COR-L47 (cell line): ENCODE measurements at places on chromosomes 5 and 9.

- peak; percentile 48 for DNase-seq
Measured at GRCh38 chr5:16727755-16728325, 111.0 kb upstream of the RETREG1 start.

- no peak for DNase-seq
Measured at GRCh38 chr9:117555964-117556629, 141.2 kb upstream of the ASTN2 start.

GRCh38 chr9:131608493-131609037 is 63.2 kb downstream of the PRRT1B start:
- DNase-seq = no peak

DNA sequence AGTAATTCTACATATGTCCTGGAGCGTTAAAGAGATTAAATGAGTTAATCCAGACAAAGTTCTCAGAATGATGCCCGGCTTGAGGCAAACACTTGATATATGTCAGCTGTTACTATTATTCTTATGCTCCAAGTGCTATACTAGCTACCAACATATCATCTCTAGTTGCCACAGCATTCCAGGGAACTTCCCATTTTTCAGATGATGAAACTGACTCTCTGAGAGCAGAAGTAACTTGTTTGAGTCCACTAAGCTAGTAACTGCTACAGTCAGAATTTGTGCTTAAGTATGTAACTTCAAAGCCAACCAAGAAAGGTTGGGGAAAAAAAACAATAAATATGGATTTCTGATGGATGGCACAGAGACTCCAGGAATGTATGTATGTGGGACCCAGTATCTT is 98.1 kb downstream of the CDK5RAP2 start:
- DNase-seq = no peak

- DNase-seq = no peak
Measured at GRCh38 chr5:154654486-154655371, 100.4 kb upstream of the LARP1 start.

- DNase-seq = no peak
Measured at GRCh38 chr5:150639377-150639692, 1.1 kb upstream of the SYNPO start.

- no peak for DNase-seq
Measured at GRCh38 chr9:32841314-32841713, 58.0 kb downstream of the TMEM215 start.

GRCh38 chr9:105319202-105319813 is 74.9 kb downstream of the SLC44A1 start:
- no peak for DNase-seq

DNA sequence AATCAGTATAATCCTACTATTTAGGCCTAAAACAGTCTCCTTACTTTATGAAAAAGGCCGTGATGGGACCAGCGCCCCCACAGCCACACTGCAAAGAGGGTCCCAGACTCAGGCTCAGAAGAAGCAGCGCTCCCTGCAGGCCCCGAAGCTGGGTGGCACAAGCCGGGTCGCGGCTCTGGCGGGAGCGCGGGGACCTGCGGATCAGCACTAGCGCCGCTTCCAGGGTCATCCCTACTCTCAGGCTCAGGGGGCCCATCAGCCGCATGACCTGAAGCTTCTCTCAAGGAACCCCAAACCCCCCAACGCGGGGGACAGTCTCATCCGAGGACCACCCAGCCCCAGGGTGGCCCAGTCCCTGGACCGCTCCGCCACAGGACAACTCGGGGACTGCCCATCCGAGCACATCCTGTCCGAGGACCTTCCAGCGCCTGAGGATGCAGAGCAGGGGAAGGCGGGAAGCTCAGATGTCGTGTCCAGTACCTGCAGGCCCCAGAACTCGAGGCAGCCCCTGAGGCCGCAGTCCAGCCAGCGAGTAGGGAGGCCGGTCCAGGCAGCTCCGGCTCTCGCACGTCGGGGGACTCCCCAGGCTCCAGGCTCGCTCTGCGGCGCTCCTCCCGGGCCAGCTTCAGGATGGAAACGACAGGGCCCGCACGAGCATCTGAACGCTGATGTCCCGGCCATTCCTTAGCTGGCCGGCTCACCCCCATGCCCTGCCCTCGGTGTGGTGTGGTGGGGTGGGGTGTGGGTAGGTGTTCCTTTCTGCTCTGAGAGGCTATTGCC is 32.4 kb upstream of the CDK20 start:
- DNase-seq = no peak

DNA sequence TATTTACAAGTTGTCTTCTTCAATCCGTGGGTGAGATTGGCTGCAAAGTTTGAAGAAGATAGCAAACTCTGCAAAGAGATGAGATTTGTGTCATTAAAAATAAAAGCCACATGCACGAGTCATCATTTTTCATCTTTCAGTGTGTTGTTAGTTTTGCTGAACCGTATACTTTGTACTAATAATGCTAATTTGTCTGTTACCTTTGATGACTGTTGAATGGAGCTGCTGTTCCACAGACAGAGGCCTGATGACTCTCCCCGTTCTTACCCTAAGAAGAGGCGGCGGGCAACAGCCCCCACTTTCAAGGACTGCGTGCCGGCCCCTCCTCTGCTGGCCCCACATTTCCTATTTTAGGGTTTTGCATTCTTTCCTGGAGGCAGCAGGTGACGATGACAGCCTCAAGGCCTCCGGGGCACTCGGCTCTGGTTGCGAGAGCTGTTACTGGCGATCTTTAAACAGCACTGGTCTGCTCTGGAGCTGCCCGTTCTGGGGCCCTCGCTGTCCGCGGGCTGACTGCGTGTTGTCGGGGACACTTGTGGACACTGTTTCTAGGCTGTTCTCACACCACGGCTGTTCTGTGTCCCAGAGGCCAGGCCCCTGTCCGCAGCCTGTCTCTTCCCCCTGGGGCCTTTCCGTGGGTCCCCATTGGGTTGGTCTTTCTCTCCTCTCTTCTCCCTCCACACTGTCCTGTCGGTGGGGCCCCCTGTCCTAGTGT is 35.1 kb downstream of the NDUFS6 start:
- DNase-seq = no peak

DNA sequence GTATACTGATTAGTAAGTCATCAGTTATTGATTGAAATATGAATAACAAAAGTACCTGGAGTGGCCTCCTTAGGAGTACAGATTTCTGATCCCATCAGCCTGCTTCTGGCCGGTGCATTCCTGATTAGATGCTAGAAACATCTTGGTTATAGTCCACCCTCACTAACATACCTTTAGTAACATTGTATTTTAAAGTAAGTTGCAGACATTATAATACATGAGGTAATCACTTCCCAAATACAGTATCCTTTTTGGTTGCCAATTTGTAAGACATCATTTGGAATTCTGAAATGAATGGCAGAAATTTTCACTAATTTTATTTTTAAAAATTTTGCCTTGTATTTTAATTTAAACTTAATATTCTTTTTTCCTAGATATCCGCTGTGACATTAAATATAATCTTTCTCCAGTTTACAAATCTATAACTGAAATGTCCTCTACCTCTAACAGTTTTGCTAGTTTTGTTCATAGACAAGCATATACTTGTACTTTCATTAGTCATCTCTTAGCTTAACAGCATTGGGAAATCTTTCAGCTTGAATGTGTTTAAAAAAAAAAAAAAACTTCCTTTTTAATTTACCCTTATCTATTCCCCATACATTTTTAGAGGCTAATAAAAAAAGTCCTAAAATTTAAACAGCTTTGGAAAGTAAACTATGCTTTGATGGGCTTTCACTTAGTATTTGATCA is 178.9 kb downstream of the XRCC4 start:
- DNase-seq = no peak

DNA sequence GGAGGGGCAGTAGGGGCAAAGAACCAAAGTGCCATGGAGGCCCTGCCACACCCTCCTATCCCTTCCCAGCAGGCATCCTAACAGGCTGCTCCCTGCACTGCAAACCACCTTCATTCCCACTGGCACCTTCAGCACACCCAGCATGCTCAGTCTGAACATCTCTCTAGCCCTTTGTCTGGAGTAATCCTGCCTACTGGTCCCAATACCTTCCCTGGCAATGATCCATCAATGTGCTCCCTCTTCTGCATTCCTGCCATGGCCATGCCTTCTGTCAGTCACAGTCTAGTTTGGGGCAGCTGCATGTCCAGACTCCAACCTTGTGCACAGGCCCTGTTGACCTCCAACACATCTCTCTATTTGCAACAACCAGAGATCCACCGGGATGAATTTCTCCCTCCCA is 4.9 kb downstream of the MACROH2A1 start:
- DNase-seq = no peak

DNA sequence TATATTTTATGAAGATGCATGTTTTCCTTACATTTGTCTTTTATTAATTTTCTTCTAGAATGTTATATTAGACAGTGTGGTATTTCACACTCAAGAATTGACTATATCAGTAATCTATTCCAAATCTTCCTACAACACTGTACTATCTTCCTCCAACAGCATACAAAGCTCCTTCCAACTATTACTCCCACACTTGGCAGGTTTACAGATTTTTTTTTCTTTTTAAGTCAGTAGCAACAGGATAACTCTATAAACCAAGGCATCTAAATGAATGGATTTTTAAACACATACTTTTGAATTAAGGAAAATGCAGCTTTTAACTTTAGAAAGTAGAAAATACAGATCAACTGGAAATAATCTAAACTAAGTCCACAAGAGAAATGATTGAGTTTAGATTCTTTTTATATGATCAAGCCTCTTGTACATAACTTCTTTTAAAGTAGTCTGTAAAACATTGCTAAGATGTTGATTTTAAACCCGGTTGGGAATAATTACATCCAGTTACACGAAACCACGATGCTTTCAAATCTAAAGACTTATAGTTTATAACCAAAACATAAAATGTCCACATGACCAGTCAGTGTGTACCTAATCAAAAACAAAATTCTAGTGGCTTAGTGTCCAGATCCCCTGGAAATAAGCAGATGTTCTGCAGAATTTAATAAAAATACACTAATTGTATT is 281.6 kb downstream of the ADAMTS6 start:
- no peak for DNase-seq

- DNase-seq = no peak
Measured at GRCh38 chr9:73154722-73155121, 3.1 kb downstream of the ANXA1 start.

GRCh38 chr5:61330845-61331406 is 1.1 kb upstream of the ZSWIM6 start:
- DNase-seq = peak; percentile 74

DNA sequence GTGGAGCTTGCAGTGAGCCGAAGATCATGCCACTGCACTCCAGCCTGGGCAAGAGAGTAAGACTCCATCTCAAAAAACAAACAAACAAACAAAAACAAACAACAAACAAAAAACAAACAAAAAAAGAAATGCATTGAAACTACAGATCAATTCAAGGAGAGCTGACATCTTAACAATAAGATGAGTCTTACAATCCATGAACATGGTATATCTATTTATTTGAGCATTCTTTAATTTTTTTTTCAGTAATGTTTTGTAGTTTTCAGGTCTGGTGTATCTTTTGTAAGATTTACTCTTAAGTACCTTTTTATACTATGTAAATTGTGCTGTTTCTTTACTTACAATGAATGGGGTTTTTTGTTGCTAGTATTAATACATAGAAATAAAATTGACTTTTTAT is 140.1 kb upstream of the DAPK1 start:
- no peak for DNase-seq

GRCh38 chr5:58446024-58446423 is 13.9 kb downstream of the PLK2 start:
- DNase-seq = no peak

GRCh38 chr5:171405615-171406014 is 13.8 kb upstream of the FGF18 start:
- DNase-seq = no peak

- DNase-seq = no peak
Measured at GRCh38 chr9:108150736-108151586, 661.4 kb upstream of the KLF4 start.

GRCh38 chr5:131274326-131275063 is 10.6 kb downstream of the CDC42SE2 start:
- DNase-seq = no peak

- DNase-seq = peak; percentile 59
Measured at GRCh38 chr5:78647838-78648358, 674 bp downstream of the LHFPL2 start.

DNA sequence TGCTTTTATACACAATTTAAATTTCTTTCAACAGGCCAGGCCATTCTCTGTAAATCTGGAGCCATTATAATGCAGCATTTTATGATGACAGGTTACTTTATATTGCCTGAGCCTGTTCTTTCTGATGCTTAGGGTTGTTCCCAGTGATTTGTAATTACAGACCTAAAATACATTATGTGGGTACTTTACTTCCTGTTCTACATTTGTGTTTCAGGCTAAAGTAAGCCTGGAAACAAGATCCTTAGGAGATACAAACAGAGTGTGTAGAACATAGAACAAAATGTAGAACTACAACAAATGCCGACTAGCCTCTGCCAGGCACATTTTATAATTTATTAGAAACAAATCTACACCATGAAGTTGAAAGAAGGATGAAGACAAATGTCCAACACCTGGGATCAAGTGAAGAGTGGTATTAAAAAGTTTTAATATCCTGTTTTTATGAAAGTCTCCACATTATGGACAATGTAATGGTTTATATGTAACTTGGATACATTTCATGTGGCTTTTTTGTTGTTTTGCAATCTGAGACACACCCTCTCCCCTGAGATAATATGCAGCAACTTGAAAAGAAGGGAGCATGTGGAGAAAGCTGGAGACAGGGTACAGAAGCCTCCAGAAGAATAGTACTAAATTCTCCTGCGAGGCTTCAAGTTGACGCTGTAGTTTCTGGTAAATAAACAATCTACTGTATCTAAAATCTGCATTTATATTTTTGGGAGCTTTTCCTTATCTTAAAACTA is 46.9 kb downstream of the VCAN start:
- DNase-seq = no peak

- no peak for DNase-seq
Measured at GRCh38 chr9:136119061-136119882, 597 bp upstream of the TMEM250 start.

GRCh38 chr5:44382894-44383293 is 6.3 kb downstream of the FGF10 start:
- DNase-seq = no peak

DNA sequence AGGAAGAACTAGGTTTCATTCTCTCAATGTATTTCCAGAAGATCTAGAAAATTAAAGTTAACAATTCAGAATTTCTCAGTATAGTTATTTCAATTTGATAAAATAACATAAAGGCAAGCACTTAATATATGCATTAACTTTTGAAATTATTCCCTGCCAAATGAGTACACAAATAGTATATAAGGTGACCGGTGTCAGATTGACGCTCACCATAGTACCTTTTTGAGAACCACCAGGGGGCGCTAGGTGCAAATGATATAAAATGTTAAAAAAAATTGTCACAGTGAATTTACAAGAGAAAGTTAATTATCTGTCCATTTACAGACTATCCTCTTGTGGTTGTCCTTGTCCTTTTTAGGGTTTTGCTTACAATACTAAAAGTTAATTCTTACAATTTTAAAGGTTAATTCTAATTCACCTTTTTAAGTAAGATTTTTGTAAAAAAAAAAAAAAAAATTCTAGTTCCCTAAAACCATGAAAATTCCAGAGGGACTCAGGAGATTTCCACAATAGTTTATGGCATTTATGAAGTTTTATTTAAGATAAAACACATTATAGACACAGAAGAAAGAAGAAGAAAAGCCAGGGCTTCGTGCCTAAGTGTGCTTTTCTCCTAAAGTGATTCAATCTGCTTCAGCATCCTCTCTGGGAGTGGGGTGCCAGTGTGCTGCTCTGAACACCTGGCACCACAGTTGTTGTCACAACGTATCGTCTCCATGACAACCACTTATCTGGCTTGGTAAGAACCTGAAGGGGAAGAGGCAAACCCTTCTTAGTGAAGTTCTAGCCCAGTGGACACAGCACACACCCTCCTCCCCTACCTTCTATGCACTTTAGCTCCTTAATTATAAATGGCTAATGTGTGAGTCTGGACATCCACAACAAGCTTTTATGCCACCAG is 1.7 kb downstream of the ADAMTS16 start:
- DNase-seq = peak; percentile 11
